Hematopoietic multipotent progenitor cell treated with erythropoietin and hydrocortisone succinate and interleukin-3 and kit ligand, for 15 days (in vitro differentiated cells): ENCODE measurements at places on chromosomes 7 and 10.

DNA sequence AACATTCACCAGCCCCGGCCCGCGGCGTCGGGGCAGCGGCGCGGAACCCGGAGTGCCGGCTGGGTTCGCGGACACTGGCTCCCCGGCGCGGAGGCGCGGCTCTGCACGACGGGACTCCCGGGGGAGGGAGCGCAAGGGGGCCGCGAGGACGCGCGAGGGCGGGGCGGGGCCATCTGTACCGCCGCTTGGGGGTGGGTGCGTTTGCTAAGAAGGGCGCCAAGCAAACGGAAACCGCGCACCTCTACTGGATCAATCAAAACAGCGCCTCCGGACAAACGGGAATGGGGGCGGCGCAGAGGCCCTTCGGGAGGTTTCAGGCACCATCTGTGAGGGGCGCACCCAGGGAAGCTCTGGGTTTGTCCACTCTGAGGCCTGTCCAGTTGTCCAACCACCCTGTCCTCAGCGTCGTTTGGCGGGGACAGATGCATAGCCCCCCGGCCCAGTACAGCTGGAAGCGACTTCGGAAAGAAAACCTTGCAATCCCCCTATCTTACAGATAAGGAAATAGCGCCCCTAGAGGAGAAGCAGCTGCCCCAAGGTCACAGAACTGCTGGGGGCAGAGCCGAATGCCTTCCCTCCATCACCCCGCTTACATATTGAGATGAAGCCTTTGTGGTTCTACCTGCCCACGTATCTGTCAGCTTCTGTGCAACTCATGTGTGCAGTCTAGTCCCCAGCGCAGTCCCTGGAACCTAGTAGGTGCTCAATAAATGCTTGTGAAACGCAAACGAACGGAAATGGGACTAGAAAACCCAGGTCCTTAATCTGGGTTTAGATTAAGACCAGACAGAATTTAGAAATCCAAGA lies 10.7 kb upstream of the SLIT1 start:
- DNase-seq = peak; percentile 60

DNA sequence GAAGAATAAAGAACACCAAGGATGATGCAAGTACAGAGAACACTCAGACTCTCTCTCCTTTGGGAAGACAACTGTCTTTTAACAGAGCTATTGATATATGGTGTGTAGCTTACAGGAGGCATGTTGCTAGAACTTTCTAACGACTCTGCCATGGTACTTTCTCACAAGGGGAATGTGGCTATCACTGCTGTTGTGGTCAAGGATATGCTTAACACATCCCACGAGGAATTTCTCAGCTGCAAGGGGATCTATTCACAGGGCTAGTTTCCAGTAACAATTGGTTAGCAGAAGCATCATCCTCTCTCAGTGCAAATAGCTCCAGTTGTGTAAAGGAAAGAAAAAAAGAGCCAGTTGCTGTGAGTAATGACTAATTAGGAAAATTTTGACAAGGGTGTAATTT lies 826.0 kb downstream of the SORCS1 start:
- no peak for DNase-seq

- no peak for DNase-seq
These were observed 5.1 kb downstream of the DEPP1 start for GRCh38 chr10:44973323-44974081.

DNA sequence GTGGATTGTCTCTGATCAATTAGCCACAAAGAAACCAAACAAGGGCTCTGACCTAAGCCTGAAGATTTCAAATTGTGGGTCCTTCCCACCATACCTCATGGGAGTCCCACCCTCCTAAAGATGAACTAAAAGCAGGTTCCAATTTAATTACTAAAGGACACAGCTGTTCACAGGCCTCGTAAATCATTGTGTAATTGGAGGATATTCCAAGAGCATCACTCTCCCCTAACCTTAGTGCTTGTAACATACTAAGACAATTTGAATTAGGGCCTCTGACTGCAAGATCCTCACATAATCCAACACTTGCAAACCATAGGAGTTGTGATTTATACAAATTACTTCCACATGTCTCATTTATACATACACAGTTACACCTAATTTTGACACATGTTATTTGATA lies 44.4 kb downstream of the FOXI2 start:
- DNase-seq = no peak

GRCh38 chr10:109877546-109877945 lies 45.8 kb downstream of the XPNPEP1 start:
- DNase-seq = no peak
